ENCODE measurements at places on chromosomes 2 and 18.

DNA sequence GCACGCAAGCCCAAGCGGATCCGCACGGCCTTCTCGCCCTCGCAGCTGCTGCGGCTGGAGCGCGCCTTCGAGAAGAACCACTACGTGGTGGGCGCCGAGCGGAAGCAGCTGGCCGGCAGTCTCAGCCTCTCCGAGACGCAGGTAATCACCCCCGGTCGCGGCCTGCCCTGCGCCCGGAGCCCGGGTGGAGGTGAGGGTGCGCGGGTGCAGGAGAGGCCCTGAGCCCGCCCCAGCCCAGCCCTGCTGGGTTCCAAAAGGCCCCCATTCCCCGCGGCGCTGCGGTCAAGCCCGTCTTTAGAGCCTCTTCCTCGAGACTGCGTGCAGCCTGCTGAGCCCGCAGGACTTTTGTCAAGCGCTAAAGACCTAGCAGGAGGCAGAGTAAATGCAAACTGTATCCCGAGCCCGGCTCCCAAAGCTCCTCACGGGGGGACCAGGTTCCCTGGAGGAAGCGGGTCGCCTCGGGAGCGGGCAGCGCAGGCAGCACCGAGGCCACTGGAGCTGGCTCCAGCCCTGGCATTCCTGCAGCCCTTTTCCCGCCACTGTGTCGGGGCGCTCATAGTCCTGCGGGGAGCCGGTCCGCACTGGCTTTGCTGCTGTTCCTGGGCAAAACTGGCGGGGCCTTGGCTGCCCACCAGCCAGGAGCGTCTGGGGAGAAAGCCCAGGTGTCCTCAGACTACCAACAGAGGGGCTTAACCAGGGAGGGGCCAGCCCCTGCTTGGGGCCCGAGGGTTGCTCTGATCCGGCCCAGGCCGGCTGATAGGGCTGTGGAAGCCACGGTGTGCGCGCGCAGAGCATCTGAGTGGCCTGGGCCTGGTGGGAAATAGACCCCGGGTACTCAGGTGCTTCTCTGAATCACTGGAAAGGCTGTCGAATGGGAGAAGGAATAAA lies 7.3 kb downstream of the EMX1 start:
- no peak for DNase-seq

- DNase-seq: no peak
Measured at GRCh38 chr2:57728691-57729090, 317.9 kb upstream of the VRK2 start.

DNA sequence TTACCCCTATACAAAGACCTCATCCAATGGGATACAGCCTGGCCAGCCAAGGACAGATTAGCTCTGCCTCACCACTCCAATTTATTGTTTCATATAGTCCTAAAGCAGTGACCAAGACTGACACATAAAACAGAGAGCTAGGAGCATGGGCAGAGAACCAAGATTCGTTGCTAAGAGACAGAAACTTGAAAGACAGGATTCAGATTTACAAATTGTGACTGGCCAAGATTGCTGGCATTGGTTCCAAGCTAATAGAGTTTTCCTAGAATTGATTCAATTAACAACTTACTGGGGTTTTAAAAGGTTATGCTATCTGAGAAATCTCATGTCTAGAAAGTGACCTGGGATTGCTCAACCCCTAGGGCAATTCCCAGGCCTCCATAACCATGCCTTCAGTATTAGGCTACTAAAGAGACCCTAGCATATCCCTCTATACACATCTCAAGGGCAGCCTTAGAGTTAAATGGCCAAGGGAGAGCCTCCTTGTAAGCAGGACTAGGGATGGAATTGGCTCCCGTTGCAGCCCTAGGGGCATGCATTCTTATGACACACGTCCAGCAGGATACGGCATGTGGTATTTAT lies 75.6 kb downstream of the ICOS start:
- DNase-seq: peak; percentile 41

- DNase-seq: no peak
Measured at GRCh38 chr2:164439235-164439634, 182.0 kb downstream of the GRB14 start.

DNA sequence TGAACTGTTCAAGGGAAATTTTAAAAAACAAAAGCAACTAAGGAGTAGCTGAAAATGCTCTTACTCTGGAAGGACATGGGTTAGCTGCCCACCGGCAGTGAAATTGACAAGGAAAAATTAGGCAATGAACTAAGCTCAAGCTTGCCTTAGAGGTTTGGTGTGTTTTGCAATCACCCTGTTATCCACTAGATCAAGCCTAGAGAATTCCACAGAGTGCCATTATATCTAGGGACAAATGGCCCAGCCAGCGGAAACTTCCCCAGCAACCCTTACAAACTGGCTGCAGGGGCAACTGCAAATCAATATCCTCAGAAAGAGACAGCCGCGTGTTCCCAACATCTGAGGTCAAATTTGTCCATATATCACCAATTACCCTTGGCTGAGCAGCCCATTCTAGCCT lies 258.2 kb downstream of the SP3 start:
- no peak for DNase-seq

GRCh38 chr2:170680172-170680941 lies 34.8 kb upstream of the SP5 start:
- DNase-seq: no peak

Data from hippocampal formation (tissue), 2 donors.